ENCODE measurements at places on chromosomes 12 and 14. TPM values are rescaled to one million over a fixed set of nuclear protein-coding genes. Genes with fewer than 3 reads are reported as not detected.

MDP1 gene
- 11.2 TPM for total RNA-seq

DNA sequence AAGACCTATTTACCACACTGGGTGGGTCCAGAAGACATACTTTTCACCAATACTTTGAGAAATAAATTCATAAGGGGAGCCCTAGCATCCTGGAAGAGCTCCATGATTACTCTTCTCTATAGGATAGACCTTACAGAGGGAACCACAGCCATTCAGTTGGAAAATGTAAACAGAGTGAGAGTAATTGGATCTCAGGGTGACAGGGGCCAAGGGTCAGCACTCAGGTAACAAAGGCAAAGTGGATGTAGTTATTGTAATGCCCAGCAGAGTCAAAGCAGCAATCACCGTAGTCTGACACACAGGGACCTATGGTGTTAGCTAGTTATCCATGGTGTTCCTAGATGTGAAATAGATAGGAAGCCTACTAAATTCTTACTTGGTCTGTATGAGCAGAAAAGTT, 10.8 kb upstream of the GTF2A1 start:
- no peak for DNase-seq

C12orf42 gene
- not detected for total RNA-seq

DNA sequence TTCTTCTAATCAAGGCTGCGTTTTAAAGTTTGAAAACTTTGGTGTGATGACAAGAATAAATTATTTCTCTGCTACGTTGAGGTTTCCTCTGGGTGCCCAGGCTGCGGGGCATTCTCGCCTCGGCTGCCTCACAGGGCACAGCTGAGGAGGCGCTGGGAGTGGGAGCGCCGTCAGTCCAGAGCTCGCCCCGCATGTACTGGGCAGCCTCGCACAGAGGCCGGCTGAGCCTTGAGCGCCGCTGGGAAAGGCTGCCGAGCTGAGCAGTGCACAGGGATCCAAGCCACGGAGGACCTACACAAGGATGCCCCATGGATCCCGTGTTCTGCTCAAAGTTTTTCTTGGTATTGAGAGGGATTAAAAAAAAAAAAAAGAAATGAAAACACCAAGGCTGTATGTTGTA, 11.6 kb downstream of the RFX4 start:
- no peak for DNase-seq

LRP1-AS gene
- total RNA-seq: not detected

- no peak for DNase-seq
Observed at GRCh38 chr12:133038118-133038709, 905 bp downstream of the ZNF84 start.

MRPL51 gene
- 76.3 TPM for total RNA-seq

DNA sequence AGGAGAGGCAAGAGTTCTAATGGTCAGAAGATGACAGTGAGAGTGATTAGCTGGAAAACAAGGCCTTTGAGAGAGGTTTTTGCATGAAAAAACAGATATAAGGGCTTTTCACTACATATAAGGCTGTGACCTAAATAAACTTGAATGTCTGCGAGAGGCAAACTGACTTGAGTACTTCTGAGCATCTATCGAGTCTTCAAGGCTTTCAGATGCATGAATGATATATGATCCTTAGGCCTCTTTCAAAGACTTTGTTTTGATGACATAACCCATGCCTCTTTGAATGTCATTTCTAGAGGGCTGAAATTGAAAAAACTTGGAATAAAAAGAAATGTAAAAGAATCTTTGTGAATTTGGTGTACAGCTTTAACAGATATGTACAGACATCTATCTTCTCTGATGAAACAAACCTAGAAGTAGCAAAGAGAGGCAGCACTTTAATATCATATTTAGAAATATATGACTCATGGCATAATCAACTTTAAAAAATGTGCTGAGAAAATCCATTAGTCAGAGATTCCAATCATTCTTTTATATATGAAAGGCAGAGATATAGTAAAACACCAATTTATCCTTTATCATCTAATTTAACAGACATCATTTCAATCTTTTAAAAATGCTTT, 72.6 kb downstream of the PPM1H start:
- no peak for DNase-seq

CLEC7A gene
- total RNA-seq: 0.41 TPM

TESPA1 gene
- not detected for total RNA-seq

DNA sequence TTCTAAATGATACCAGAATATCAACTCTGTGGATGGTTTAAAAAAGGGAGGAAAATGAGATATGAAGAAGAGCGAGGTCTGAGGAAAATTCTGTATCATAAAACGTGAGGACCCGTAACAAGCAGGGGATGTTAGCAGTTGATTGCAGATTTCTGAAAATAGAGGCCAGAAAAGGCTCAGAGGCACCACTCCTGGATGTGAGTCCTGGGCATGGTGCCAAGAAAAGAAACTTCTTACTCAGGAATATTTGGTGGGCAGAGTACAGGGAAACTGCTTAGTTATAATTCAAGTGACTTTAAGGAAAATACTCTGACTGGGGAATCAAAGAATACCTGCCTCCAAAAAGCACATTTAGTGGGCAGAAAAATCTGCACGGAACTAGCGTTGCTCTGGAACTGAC, 85.5 kb downstream of the PRICKLE1 start:
- DNase-seq: no peak

DNA sequence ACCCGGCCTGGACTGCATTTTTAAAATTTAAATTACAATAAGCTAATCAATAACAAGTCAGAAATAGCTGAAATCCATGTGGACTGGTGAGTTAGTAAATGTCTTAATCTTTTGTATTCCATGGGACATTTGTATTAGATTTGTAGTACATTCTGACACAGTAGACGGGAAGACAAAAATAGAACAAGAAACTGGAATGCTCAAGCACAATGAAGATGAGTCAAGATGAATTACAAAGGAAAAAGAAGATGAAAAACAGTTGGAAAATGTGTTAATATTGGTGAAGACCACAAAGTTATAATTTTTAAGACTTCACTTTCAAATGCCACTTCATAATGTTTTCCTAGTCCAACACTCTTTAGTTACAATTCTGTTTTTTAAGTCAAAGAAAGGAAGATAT, 97.8 kb upstream of the FERMT2 start:
- DNase-seq: no peak

GRCh38 chr12:6336889-6337853, 4.7 kb downstream of the TNFRSF1A start:
- no peak for DNase-seq

REC8 gene
- total RNA-seq: 55.0 TPM

DNA sequence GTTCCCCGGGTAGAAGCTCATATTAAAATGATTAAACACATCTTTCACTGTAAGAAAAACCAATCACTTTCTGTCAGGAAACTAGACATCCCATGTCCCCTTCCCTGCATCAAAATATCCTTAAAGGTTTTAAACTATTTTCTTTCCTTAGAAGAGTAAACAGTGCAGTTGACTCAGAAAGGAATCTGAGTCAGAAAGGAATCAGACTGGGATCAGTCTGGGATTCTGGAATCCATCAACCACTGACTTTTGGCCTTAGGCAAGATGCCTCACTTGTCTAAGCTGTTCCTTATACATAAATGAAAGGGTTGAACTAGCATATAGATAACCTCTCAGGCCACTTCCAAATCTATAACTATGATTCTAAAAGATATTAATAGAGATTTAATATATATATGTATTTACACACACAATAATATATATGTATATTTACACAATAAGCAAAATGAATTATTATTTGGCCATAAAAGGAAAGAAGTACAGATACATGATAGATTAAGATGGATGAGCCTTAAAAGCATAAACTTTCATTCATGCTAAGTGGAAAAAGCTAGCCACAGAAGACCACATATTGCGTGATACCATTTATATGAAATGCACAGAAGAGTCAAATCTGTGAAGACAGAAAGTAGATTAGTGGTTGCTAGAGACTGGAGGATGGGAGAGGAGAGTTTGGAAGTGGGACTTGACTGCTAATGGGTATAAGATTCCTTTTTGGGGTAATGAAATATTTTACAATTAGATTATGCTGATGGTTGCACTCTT, 114.4 kb downstream of the SLC38A1 start:
- DNase-seq: no peak

RBM25 gene
- total RNA-seq: 27.5 TPM

DNA sequence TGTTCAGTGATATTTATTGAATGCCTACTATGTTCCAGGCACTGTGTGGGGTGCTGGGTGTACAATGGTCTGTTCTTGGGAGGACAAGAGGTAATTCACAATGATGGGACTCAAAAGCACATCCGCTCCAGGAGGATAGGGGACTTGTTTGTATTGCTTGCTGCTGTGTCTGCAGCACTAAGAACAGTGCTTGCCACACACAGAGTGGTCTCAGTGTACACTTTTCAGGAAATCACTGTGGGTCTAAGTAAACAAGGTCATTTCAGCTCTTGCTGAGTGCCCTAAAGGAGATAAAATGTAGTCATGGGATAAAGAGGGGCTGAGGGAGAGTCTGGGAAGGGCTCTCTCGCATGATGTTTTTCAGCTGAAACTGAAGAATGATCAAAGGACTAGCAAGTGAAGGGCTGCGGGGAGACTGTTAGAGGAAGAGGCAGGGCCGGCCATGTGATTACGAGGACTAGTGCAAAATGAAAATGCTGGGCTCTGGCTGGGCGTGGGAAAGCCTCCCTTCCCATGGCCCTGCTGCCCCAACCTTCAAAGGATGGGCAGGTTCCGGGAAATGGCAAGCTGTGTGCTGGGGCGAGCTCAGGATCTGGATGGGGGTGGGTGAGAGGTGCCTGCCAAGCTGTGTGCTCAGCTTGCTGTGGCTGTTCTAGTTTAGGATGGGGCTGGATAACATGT, 39.1 kb downstream of the ADCK1 start:
- DNase-seq: no peak

GALNT16 gene
- 1.3 TPM for total RNA-seq

CLEC9A gene
- total RNA-seq: not detected

HOXC11 gene
- 0.23 TPM for total RNA-seq
